ENCODE measurements at places on chromosomes 12 and 14. TPM values are rescaled to one million over a fixed set of nuclear protein-coding genes. Genes with fewer than 3 reads are reported as not detected.

GRCh38 chr12:83153177-83153576, 466.5 kb downstream of the TMTC2 start:
- no peak for DNase-seq

DNA sequence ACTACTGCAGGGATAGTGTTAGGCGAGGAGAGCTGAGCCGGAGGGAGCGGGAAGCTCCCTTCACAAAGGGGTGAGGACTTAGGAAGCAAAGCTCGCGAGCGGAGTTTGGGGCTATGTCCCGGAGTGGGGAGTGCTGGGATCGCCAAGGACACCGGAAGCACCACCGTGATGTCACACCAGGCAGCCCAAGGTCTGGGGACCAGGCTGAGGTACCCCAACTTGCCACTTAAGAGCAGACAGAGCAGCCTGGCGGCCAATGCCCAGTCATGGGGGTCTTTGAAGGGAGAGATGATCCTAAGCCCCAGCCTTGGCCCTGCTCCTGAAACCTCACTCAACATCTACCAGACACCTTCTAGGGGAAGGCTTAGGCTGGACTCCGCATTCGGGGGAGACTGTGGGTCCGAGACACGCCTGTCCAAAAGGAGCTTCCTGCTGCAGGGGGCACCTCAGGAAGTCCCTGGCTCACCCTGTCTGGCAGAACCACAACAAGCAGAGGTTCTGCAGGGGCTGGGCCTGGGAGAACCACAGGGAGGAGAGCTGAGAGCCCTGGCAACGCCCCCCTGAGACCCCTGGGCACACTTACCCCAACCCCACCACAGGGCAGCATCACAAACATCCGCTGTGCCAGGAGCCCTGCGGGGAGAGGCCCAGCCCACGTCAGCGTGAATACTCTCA, 17.8 kb downstream of the SLC48A1 start:
- no peak for DNase-seq

Gene CCDC197
- not detected for polyA plus RNA-seq

Gene OR10G2
- not detected for polyA plus RNA-seq

Gene AQP2
- 75.1 TPM for polyA plus RNA-seq

Gene GTF2A1
- 35.3 TPM for polyA plus RNA-seq
